ENCODE measurements at places on chromosomes 1 and 21.

DNA sequence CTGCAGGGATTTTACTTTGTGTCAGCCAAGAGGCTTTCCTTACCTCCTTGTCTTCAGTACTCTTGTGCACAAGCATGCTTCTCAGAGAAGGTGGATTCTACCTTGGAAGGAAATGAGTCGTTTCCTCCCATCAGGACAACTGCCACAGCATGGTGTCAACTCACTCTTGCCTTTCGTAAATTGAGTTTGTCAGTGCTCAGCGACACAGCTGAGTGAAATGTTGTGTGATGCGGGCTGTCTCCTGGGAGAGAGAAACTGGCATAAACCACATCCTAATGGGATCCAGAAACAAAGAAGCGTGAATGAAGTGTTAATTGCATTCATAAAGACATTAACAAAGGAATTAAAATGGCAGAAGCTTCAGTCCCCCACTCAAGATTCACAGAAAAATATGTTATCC lies 51.5 kb upstream of the SLC22A15 start:
- DNase-seq: no peak

DNA sequence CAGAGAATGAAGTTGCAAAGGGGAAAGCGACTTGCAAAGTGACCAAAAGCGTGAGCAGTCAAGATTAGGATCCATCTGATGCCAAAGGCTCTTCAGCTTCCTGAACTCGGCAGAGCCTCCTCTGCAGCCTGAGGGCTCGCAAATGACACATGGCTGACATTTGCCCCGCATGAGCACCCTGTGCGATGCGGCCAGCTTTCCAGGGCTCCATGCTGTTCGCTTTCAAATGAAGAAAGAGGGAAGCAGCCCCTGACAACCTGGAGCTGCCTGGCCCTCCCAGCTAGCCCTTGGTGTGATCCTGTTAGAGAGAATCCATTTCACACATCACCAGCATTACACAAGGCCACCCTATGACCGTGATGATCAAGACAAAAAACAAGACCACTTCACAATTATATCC lies 20.2 kb upstream of the FAM131C start:
- no peak for DNase-seq

DNA sequence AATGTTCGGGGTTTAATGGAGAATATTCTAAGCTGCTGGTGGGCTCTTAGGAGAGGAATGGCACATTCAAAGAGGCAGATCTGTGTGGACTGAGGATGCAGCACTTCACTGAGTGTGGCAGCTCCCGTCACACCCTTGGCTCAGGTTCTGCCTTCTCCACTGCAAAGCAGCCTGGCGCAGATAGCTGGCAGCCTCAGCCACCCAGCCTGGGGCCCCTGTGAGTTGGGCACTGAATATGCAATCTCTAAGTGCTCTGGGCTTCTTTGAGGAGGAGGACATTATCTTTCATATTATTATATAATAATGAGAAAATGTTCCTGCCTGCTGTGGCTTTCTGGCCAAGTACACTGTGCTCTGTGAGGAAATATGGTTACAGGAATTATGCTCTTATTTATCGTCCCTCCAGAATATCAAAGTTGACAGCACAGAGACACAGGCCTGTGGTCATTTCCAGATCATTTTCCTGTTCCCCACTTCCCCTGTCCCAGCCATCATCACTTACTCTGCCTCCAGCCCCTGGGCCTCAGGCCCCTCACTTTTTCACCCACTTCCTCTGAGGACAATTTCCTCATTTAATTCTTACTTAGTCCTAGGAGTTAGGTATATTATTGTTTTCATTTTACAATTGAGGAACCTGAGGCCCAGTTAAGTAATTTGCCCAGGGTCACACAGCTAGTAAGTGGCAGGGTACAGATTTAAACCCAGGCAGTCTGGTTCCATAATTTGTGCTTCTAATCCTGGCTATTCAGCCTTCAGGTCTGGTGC lies 53.6 kb downstream of the MAB21L3 start:
- no peak for DNase-seq

- DNase-seq: no peak
Observed at GRCh38 chr1:63046539-63046938, 262.6 kb downstream of the ATG4C start.

GRCh38 chr1:94609619-94610018 lies 68.1 kb upstream of the F3 start:
- no peak for DNase-seq

- no peak for DNase-seq
Observed at GRCh38 chr1:163195728-163196448, 6.8 kb downstream of the RGS5 start.

GRCh38 chr1:48026275-48026674 lies 29.1 kb upstream of the TRABD2B start:
- no peak for DNase-seq

GRCh38 chr1:52588535-52588934 lies 13.6 kb upstream of the GPX7 start:
- no peak for DNase-seq

DNA sequence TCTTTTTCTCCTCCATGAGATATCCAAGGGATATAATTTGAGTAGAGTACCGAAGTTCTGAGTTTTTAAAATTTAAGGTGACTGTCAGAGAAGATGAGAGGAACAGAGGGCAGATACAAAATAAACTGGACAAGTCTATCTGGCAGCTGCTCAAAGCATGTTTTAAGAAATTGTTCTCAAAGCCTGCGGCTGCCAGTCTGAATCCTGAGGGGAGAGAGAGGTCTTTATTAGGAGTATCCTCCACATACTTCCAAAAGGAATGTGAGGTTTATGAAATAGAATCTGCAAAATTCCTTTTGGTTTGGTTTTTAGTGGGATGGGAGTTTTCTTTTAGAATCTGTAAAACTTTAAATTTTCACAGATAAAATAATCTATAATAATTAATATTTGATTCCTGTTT lies 41.3 kb downstream of the TTC13 start:
- DNase-seq: no peak

- no peak for DNase-seq
Observed at GRCh38 chr1:61271412-61271789, 189.0 kb downstream of the NFIA start.

- no peak for DNase-seq
Observed at GRCh38 chr1:219414250-219414649, 198.7 kb downstream of the ZC3H11B start.

- DNase-seq: no peak
Observed at GRCh38 chr21:31566611-31567010, 92.9 kb upstream of the SOD1 start.

DNA sequence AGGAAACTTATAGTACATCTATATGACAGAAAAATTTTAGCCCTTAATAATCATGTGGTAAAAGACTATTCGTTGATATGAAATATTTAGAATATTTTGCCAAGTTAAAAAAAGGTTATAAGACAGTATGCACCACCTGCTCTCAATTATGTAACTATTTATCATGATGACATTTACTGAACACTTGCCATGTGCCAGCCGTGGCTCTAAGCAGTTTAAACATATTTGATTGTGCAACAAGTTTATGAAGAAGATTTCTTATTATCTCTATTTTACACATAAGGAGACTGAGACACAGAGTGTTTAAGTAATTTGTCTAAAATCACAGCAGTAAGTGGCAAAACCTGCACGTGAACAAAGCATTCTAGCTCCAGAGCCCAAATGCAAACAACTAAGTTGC lies 199.3 kb upstream of the JUN start:
- no peak for DNase-seq

DNA sequence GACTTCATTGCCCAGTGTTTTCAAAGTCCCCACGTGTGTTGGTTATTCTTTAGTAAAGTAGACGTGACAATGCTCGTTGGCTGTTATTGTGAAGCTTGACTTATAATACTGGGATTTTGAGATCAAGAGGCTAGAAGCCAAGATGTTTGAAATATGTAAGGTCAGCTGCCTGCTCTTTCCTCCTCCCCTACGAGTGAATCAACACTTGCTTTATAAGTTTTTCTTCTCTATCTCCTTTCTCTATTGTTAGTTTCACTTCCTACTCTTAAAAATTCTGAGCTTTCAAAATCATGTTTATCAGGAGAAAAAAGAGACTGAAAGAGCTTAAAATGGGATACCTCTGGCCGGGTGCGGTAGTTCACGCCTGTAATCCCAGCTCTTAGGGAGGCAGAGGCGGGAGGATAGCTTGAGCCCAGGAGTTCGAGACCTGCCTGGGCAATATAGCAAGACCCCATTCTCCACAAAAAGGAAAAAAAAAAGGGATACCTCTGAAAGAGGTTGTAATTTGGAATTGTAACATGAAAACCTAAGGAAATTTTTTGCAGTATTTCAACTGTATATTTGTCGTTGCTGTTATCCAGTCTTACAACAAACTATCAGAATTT lies 72.0 kb downstream of the EPB41 start:
- DNase-seq: no peak

- DNase-seq: no peak
Observed at GRCh38 chr1:47651311-47652089, 213.7 kb downstream of the FOXD2 start.

DNA sequence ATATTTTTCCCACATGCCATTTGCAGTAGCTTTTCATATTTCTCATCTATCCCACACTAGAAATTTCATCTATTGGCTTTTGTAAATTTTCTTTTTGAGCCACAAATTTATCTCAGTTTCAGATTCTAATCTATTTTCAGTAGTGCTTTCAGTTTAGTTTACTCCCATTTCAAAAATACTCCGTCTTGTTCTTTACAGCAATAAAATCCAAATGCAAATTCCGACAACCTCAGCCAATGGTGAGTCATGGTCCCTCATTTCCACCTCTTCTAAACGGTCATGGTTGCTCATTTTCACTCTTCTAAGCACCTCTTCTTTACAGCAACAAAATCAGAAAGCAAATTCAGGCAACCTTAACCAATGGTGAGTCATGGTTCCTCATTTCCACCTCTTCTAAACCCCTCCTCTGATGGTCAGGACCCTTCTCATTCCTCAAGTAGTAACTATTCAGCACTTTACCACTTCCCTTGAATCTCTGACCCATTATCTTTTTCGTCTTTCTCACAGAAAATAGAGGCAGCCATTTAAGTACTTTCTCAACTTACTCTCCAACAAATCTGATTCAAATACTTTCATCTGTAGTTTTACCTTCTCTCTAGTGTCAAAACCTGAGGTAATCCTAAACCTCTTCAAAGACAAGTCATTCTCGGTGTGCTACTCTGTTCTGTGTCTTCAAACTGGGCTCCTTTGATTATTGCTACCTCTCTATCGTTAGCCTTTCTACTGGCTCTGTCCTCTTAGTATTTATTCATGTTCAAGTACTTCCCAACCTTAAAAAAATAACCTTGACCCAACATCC lies 34.4 kb downstream of the C21orf91 start:
- DNase-seq: no peak

GRCh38 chr21:33959680-33960079 lies 44.1 kb upstream of the ATP5PO start:
- DNase-seq: no peak

GRCh38 chr1:1014799-1015681 lies 1.7 kb downstream of the ISG15 start:
- DNase-seq: no peak

DNA sequence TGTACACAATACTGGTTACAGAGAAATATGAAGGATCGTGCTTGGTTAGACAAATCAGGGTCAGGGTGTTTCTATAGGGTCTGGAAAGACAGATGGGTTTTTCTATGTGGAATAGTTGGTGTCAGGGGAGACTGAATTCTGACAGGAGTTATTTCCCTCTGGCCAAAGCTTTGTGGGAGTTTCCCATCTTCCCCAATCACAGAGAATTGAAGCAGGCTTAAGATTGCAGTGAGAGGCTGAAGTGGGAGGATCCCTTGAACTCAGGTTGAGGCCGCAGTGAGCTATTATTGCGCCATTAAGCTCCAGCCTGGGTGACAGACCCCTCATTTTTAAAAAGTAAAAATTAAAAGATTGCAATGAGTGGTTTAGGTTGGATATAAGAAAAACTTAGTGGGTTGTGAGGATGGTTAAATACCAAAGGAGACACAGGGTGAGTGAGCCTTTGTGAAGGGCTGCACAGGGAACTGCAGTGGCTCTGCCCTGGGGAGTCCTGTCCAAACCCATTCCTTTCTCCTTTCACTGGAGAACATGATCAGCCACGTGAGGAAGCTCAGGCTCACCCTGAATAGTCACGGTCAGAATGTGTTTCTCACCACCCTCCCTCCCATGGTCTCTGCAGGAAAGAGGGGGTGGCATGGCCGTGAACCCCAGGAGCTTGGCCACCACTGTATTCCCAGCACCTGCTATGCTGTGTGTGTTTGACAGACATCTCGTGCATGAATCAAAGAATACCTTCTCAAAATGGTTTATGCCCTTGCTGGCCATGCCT lies 101.2 kb downstream of the INTS7 start:
- DNase-seq: no peak

DNA sequence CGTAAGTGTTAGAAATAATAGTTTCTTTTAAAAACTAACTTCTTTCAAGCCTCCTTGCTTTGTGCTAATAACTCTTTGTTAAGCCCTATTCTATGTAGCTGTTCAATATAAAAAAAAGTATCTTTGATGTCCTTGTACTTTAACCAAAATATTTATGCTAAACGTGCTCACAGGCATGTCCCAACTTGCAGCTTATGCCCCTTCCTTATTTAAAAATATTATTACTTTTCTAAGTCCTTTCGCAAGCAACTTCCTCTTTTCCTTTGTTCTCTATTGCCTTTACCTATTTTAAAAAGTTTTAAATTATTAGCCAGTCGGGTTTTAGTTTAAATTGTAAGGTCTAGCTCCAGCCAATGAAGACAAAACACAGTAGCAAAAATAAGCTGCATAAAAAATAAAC lies 43.4 kb upstream of the NBPF3 start:
- no peak for DNase-seq

DNA sequence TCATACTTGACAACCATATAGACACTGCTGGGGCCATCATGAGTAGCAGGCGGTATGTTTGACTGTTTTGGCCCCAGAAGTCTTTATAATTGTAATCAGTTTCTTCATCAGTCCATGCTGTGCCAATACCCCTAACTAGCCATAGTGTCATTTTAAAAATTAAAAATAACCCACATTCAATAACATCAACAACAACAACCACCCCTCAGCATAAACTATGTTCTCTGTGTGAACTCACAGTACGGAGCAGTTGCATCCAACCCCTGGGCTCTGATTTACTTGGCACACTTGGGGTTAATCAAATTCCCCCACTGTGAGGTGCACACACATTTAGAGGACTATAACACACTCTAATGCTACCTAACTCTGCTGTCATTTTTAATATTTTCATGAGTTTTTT lies 553.7 kb downstream of the USP25 start:
- no peak for DNase-seq

- DNase-seq: no peak
Observed at GRCh38 chr21:46221664-46222435, 6.7 kb downstream of the LSS start.

GRCh38 chr1:64790832-64791487 lies 46.1 kb downstream of the RAVER2 start:
- DNase-seq: no peak

GRCh38 chr1:212922016-212922415 lies 28.3 kb upstream of the VASH2 start:
- no peak for DNase-seq

DNA sequence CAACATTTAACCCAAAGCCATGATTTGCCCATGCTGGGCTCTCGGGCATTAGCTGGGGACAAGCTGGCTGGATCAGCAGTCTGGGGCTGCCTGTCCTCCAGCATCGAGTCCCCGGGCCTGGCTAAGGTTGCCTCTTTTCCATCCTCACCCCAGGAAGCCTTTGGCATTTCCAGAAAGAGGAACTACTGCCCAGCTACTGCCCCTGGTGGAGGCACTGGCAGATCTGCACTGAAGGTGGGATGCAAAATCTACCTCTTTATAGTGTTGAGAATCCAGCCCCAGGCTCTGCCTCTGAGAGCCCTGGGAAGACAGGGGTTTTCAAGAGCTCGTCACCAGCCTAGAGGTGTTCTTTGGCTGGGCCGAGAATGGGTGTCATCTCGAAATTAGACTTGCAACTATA lies 635.9 kb downstream of the MATN1 start:
- no peak for DNase-seq

Measured in activated CD4-positive, alpha-beta T cell treated with anti-CD3 and anti-CD28 coated beads for 4 hours (primary cell).